H9 (cell line): ENCODE measurements at places on chromosomes 2 and 18. TPM values are rescaled to one million over a fixed set of nuclear protein-coding genes. Genes with fewer than 3 reads are reported as not detected.
A peak's percentile ranks its signal among the peaks of the same experiment; 100 is the strongest.

DNA sequence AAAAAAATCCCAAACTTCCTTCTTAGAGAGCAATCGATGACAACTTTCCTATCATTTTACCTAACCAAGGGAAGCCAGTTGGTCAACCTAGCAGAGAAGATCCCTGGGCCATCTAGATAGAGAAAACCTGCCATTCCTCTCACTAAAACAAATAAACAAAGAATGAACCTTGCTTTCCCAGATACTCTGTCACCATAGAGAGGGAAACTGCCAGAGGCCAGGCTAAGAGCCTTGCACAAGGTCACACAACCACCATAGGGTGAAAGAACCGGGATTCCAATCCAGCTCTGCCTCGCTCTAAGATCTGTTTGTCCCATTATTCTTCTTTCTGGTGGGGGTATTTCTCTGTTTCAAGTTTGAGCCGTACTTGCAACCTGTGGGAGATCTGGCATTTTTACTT, 154.6 kb downstream of the CYRIA start:
- H3K4me1 ChIP-seq = no peaks in the 10 kb centered on the region
- H3K27ac ChIP-seq = no peak overlapping the region
- no peaks in the 10 kb centered on the region for H3K36me3 ChIP-seq
- H3K27me3 ChIP-seq = no peaks in the 10 kb centered on the region; the same call in 1 of the 2 replicates
- no peak for DNase-seq

Gene ACADL
- 0.24 and 0.26 TPM in 2 replicates for total RNA-seq

GRCh38 chr2:128410035-128410757, 91.5 kb upstream of the HS6ST1 start:
- H3K4me3 ChIP-seq = no peak overlapping the region
- H3K27ac ChIP-seq = no peak overlapping the region
- DNase-seq = peak; percentile 14
- H3K4me1 ChIP-seq = peaks cover 2% of the 10 kb centered on the region; the same call in 1 of the 2 replicates
- H3K36me3 ChIP-seq = no peaks in the 10 kb centered on the region

- H3K27me3 ChIP-seq = no peaks in the 10 kb centered on the region
- H3K36me3 ChIP-seq = no peaks in the 10 kb centered on the region
- no peak for DNase-seq
- no peak overlapping the region for H3K27ac ChIP-seq
- no peak overlapping the region for H3K4me3 ChIP-seq
Observed at GRCh38 chr2:90069290-90069894, 1377.9 kb downstream of the RPIA start.

DNA sequence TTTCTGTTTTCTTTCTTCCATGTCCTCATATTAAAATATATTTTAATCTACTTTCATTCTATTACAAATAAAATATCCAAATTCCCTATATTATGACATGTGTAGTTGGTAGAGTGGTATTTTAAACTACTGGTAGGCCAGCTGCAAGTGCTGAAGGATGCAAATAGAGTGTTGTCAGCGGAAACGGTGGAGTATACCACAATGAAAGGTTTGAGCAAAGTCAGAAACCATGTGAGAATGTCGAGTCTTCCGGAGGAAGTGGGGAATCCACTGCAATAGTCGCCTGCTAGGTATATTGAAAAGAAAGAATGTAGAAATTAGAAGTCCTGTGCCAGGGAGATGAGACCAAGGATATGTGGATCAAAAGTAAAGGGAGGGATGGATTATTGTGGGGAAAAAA, 373.9 kb downstream of the DSEL start:
- no peak overlapping the region for H3K27ac ChIP-seq
- H3K4me3 ChIP-seq = no peak overlapping the region
- H3K4me1 ChIP-seq = no peaks in the 10 kb centered on the region
- DNase-seq = no peak
